ENCODE measurements at places on chromosomes 5 and 9.

DNA sequence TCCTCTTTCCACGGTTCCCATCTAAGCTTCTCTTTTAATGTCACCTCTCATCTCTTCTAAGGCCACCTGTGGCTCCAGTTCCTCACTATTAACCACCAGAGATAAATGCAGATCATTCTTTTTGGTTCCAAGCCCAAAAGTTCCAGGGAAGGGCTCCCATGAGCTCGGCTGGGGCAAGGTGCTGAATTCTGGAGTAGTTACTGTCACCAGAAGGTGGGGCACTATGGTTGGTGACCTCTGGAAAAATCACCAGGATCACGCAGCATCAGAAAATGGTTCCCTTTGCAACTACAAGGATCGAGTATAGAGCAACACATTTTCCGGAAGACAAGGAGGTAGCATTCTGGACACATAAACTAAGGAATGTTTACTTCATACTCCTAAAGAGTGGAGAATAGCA is 528.7 kb upstream of the DAP start:
- no peak for ATAC-seq

DNA sequence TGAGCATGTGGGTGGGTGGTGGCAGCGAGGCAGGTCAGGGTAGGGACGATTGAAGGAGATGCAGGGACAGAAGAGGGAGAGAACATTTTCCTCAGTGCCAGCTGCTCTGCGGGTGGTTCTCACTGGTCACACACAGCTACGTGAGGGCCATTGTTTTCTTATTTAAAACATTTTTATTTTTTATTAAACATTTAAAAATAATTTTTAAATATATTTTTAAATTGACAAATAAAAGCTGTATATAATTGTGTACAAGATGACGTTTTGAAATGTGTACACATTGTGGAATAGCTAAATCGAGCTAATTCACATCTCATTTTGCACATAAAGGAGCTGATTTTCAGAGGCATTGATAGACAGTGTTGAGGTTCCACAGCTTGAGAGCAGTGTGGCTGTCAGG is 14.0 kb downstream of the FAM240B start:
- ATAC-seq: no peak

DNA sequence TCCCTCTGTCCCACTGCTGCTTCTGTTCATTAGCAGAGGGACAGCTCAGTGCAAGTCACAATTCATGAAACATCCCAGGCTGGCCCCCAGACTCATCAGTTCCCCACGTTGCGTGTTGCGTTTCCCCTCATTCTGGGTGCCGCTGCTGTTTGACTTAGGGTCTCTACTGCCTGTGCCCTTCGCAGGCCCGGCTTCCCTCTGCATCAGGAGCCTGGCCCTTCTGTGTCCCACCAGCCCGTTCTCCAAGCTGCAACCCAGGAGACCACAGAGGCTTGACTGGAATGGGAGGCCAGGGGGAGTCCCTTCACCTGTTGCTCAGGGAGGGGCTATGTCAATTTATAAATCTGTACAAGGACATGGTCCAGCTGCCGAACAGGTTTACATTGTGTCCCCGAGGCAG is 53.9 kb upstream of the SUSD3 start:
- ATAC-seq: no peak

GRCh38 chr9:130601100-130601499 is 21.7 kb downstream of the FUBP3 start:
- ATAC-seq: no peak

- ATAC-seq: peak; percentile 83
Measured at GRCh38 chr5:10157085-10157669, 92.5 kb downstream of the ATPSCKMT start.

- ATAC-seq: no peak
Measured at GRCh38 chr5:423233-423565, 19.8 kb upstream of the EXOC3 start.

DNA sequence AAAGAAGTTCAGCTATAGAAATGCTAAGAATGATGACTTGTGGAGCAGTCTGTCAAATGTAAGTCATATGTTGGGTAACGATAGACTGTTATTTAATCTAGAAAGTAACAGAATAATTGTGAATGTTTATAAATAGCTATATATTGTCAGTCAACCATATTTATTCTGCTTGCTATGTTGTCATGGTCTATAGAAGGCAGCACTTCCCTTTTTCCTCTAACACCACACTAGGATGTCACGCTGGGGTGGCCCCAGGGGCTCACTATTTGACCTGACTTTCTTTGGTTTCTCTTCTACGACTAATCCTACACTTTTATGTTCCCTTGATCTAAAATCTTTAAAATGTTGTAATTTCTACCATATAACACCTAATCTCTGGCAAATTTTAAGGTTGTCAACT is 20.5 kb downstream of the ERAP2 start:
- ATAC-seq: peak; percentile 59
